ENCODE measurements at places on chromosomes 2 and 18. TPM values are rescaled to one million over a fixed set of nuclear protein-coding genes. Genes with fewer than 3 reads are reported as not detected.

Gene RAMP1
- polyA plus RNA-seq, result 55.1 TPM

Gene TUBA3E
- not detected for polyA plus RNA-seq

Gene SERPINB10
- polyA plus RNA-seq, result 0.15 TPM

Gene SDC1
- 6.8 TPM for polyA plus RNA-seq

Gene NT5DC4
- polyA plus RNA-seq, result not detected

Gene POTEJ
- polyA plus RNA-seq, result 0.06 TPM

Gene RFTN2
- 13.2 TPM for polyA plus RNA-seq

Gene UCN
- polyA plus RNA-seq, result 2.5 TPM

Gene DNER
- polyA plus RNA-seq, result 1.1 TPM

Gene VIL1
- 0.09 TPM for polyA plus RNA-seq

Gene ITGA4
- polyA plus RNA-seq, result 27.1 TPM

Gene LYPD1
- 3.3 TPM for polyA plus RNA-seq

Gene DNAJB2
- 97.8 TPM for polyA plus RNA-seq

- DNase-seq, result no peak
Measured at GRCh38 chr2:239912171-239912937, 112.8 kb downstream of the NDUFA10 start.

DNA sequence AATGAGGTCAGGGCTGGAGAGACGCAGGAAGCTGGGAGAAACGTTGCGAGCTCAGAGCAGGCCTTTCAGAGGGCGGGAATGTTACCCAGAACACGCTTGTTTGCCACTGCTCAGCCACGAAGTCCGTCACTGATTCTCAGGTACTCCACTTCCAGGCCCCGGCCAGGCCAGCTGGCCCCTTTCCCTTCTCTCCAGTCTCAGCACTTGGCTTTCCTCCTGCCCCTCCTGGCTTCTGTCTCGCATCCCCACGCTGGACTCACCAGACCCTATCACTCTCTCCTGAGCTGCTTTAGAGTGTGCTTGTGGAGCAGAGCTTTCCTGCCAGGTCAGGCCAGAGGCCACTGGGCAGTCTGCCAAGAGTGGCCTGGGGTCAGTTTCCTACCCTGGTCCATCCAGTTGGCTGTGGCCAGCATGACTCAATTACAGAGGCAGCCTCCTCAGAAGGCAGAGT is 151.4 kb downstream of the TWIST2 start:
- peak; percentile 42 for DNase-seq

GRCh38 chr18:74547860-74548259 is 13.6 kb downstream of the CNDP1 start:
- DNase-seq, result no peak

GRCh38 chr2:134258684-134259388 is 5.0 kb downstream of the MGAT5 start:
- DNase-seq, result no peak

GRCh38 chr18:46130061-46130460 is 25.9 kb downstream of the HAUS1 start:
- no peak for DNase-seq

DNA sequence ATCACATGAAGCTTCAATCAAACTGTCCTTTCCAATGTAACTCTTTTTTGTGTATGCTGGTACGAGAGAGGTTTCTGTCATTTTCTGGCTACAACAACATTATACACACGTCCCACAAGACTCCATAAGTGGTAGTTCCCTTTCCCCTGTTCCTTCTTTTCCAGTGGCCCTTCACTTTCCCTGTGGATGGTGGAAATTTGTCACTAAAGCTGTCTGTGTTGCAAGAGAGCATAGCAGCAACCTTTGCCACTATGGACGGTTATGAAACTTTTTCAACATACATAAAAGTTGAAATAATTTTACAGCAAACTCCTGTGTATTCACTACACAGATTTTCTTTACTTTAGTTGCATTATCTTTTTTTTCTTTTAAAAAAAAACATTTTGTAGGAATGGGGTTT is 18.7 kb downstream of the DBI start:
- no peak for DNase-seq

- peak; percentile 26 for DNase-seq
Measured at GRCh38 chr2:58762176-58762781, 521.2 kb upstream of the FANCL start.

DNA sequence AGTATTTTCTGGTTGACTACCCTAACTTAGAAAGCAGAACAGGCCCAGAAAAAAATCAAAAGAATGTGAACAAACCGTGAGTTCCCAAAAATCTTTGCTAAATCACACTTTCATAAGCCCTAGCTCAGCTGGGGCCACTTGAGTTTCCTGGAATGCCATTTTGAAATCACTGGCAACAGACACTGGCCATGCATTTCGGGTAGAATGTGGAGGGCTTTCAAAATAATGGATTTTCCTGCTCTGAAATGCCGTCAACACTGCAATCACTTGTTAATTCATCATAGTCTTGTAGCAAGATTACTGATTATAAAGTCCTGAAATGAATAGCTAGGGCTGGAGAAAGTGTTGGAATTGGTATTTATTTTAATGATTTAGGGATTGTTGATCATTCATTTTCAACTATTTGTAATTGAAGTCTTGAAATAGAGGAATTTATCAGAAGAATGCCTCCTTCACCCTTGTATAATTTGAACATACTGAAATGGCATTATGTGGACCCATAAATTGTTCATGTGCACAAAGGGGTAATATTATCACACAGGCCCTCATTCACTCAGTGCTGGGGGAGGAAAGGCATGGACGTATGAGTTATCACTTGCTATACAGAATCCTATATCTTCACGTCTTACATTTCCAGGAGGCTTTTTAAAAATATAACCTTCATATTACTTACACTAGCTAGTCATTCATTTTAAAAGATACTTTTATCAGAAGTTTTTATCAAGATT is 134.8 kb downstream of the DTNA start:
- no peak for DNase-seq

DNA sequence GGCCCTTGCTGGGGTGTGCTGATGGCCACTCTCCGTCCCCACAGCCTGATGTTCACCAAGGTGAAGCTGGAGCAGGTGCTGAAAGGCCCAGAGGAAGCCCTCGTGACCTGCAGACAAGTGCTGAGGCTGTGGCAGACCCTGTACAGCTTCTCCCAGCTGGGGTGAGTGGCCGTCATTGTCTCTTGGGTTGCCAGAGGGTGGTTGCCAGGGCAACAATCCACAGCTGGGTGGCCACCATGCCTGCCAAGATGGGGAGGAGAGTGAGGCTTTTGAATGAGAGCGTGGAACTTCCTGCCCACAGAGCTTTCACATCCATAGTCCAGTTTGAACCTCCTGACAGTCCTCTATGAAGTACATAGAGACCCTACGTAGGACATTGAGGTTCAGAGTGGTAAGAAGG is 108.8 kb downstream of the STPG4 start:
- no peak for DNase-seq

- no peak for DNase-seq
Measured at GRCh38 chr2:208269091-208269490, 3.0 kb downstream of the PIKFYVE start.

GRCh38 chr18:37429791-37430190 is 135.8 kb downstream of the CELF4 start:
- no peak for DNase-seq

DNA sequence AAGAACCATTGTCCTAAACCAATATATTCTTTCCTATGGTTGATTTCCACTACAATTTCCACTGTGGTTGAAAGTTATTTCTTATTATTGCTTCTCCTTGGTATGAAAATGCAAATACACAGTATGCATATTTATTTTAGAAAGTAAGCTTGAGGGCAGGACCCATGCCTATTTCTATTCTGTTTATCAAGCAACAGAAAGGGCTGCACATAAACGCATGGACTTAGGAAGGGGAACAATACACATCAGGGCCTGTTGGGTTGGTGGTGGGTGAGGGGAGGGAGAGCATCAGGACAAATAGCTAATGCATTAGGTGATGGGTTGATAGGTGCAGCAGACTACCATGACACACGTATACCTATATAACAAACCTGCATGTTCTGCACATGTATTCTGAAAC is 20.7 kb downstream of the SLC4A3 start:
- no peak for DNase-seq

DNA sequence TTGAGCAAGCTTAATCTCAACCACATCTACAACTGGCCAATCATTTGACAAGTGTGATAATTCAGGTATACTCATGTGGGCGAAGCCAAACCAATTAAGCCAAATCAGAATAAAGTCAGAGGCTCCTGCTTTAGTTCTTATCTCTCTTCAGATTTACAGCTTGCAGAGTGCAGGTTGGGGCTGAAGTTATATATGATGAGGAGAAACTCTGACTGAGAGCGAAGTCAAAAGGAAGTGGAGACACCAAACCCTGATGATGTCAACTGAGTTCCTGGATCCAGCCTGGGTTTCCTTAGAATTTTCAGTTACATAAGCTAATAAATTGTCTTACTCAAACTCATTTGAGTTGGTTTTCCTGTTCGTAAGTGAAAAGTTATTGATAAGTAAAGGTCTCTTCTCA is 73.9 kb downstream of the ASXL2 start:
- DNase-seq, result no peak

- DNase-seq, result no peak
Measured at GRCh38 chr18:36499938-36500337, 202.4 kb downstream of the FHOD3 start.

GRCh38 chr2:110716959-110717645 is 15.3 kb upstream of the ACOXL start:
- no peak for DNase-seq

- peak; percentile 54 for DNase-seq
Measured at GRCh38 chr2:216842636-216843035, 17.2 kb downstream of the TNP1 start.

GRCh38 chr18:48165111-48165866 is 234.8 kb upstream of the SMAD2 start:
- no peak for DNase-seq

DNA sequence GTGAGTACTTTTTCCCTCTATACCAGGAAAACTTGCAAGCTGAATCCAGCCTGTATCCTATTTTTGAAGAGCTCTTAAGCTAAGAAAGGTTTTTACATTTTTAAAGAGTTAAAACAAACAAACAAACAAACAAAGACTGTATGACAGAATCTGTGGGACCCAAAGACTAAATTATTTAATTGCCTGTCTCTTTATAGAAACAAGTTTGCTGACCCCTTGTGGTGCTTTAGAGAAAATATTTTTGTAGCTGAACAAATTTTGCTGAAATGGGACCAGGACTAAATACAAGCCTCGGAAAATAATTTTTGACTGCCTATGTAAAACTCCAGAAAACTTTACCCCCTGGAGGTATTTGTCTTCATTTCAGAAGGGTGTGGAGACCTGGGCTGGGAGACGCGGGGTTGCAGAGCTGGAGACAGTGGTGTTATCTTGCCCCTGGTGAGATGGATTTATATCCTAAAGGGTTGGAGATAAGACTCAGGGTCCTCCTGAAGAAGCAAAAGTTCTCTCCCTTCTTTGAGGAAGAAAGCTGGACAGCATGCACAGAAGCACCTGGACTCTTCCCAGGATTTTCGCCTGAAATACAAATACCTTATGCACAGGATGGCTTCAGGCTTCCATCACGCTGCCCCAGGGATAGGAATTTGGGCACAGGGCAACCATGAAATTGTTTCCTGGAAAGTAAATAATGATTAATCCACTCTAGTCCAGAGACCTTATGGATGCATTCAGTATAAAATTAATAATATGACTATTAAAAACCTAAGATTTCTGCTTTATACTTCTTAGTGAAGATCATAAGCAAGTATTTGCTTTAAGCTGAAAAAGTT is 54.3 kb downstream of the TMX3 start:
- DNase-seq, result peak; percentile 23

DNA sequence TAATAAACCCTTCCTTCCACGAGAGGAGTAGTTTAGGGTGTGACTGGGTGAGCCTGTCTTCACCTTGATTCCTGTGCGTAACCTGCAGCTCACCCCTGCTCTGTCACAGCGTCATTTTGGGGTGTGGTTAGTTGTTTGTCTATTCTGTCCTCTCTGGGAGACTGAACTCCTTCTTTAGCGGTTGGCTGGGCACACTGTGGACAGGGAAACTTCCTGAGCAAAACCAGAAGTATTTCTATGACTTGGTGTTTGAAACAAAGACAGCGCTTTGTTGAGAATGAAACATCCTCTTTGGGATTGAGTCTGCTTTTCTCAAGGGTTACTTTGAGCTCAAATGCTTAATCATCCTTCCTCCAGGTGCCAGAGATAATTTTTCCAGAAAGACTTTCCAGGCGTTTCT is 270.7 kb downstream of the HRH4 start:
- DNase-seq, result no peak

DNA sequence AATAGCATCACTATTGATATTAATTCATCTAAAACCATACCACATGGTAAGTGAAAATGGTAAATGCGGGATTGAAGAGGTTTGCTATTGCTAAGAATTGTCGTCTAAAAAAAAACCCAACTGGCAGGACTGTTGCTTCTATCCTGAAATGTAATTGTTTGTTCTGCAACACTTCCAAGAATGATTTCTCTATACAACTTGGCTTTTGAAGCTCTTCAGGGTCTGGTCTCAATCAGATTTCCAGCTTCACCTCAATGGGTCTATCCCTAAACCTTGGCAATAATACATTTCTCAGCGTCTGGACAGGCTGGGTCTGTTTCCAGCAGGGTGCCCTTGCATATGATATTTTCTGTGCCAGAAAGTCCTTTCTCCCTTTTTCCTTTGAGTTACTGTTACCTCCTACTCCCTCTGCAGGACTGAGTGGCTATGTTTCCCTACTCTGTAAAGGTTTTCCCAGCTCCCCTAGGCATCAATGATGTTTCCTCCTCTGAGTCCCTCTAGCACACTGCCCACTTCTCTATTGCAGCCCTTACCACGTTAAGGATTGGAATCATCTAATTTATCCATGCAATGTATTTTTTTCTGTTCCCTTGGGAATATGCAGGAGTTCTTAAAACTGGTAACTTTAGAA is 118.2 kb upstream of the REV1 start:
- DNase-seq, result no peak

- DNase-seq, result no peak
Measured at GRCh38 chr2:44843641-44844310, 97.7 kb upstream of the SIX3 start.

DNA sequence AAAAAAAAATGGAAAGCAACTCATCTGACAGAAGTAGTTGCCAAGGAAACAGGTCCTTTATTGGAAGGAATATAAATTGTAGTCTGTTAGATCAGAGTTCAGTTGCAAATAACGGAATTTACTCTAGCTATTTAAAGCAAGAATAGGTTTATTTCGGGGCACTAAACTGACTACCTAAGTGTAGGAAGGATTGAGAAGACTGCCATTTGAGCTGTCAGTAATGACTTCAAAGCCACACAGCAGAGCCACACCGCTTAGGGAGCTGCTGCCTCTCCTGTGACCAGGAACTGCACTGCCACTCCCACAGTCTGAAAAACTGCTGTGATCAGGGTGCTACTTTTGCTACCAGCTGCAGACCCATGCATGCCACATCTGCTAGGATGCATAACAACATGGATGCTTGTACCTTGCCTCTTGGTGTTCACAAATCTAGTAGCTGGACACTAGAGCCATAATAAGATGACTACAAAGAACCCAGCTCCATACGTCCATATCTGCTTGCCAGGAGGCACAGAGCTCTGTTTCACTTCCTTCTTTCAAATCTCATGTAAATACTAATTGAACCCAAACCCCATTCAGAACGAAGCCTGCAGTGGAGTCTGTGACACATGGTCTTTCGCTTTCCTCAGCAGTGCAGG is 2.2 kb downstream of the DSG2 start:
- DNase-seq, result no peak

GRCh38 chr18:39846265-39846664 is 2108.8 kb upstream of the PIK3C3 start:
- DNase-seq, result peak; percentile 78

- no peak for DNase-seq
Measured at GRCh38 chr2:114762986-114763385, 320.5 kb downstream of the DPP10 start.

Data from hindlimb muscle (tissue), 1 donor.